ENCODE measurements at places on chromosomes 11 and 22. TPM values are rescaled to one million over a fixed set of nuclear protein-coding genes. Genes with fewer than 3 reads are reported as not detected.

OR52I1 gene
- total RNA-seq = not detected

BTG4 gene
- not detected for total RNA-seq

FOLR1 gene
- total RNA-seq = not detected

TRIM49 gene
- not detected for total RNA-seq

OR6X1 gene
- not detected for total RNA-seq

SYT7 gene
- 2.2 TPM for total RNA-seq

TEX54 gene
- total RNA-seq = not detected

FZD4 gene
- total RNA-seq = 0.33 TPM

MAPK8IP2 gene
- total RNA-seq = 0.65 TPM

P2RX3 gene
- not detected for total RNA-seq

TTC38 gene
- total RNA-seq = 15.2 TPM

CHRM1 gene
- total RNA-seq = not detected

Measured in airway epithelial cell (primary cell).